Left lung (tissue), 14 donors: ENCODE measurements at places on chromosomes 5 and 9.
A peak's percentile ranks its signal among the peaks of the same experiment; 100 is the strongest.

DNA sequence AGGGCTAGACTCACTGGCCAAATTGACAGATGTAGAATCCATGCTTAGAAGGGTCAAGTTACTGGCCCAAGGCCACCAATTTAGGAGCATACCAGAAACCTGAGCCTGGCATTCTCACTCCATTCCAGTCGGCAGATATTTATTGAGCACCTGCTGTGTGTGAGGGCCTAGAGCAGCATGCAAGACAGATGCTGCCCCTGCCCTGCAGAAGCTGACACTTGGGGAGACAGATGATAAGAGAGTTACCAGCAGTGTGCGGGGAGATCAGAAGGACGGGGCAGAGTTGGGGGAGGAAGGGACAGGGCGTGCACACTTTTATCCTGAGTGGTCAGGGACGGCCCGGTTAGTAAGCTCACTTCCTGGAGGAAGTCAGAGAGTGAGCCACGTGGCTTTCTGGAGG, 111.5 kb upstream of the RAPGEF1 start:
- no peak for DNase-seq

DNA sequence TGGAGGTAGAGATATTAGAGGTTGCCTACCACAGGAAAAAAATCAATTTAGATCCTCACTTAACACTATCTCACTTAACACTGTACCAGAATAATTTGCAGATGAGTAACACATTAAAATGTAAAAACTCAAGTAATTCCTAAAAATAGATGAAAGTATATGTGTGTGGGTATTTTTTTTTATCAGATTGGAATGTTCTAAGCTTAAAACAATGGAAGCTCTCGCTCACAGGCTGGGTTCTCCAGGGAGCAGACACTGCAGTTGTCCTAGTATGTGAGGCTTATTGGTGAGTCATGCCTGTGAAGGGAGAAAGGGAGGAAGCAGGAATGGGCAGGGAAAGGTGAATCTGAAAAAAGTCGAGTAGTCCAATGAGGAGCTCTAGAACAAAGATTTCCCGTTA, 181.3 kb upstream of the ZNF608 start:
- no peak for DNase-seq

- no peak for DNase-seq
Observed at GRCh38 chr5:27266184-27266583, 227.8 kb upstream of the CDH9 start.

DNA sequence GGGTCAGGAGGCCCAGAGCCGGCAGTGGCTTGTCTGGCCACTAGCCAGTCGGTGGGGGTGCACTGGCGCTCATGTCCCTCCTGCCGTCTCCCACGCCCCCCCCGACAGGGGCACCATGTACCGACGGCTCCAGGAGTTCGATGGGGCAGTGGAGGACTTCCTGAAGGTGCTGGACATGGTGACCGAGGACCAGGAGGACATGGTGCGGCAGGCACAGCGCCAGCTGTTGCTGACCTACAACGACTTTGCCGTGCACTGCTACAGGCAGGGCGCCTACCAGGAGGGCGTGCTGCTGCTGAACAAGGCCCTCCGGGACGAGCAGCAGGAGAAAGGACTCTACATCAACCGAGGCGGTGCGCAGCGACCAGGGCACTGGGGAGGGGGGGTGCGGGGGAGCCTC, 8.1 kb downstream of the TTC16 start:
- no peak for DNase-seq

DNA sequence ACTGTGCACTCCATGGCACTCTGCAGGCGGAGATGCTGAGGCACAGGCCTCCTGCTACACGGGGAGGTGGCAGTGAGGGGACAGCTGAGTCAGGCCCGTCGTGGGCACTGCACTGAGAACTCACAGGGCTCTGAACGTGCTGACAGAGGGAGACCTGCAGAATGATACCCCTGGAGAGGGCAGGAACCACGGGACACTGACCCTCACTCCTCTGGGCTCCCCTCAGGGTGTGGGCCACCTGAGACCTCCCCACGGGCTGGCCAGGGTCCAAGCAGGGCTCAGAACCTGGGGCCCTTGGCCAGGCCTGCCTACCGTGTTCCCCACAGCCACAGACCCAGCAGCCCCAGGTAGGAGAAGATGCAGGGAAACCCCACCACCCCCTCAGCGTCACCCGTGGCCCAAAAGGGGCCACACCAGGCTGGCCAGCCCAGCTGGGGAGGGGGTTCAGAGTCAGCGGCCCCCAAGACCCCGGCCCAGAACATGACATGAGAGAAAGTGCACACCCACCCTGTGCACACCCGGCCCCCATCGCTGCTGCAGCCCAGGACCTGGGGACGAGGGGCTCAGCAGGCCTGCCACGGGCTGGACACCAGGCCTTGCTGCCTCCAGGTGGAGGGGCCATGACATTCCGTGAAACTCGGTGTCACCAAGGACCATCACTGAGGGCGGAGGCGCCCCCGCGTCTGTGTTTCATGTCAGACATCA, 30.9 kb downstream of the GLT6D1 start:
- no peak for DNase-seq

DNA sequence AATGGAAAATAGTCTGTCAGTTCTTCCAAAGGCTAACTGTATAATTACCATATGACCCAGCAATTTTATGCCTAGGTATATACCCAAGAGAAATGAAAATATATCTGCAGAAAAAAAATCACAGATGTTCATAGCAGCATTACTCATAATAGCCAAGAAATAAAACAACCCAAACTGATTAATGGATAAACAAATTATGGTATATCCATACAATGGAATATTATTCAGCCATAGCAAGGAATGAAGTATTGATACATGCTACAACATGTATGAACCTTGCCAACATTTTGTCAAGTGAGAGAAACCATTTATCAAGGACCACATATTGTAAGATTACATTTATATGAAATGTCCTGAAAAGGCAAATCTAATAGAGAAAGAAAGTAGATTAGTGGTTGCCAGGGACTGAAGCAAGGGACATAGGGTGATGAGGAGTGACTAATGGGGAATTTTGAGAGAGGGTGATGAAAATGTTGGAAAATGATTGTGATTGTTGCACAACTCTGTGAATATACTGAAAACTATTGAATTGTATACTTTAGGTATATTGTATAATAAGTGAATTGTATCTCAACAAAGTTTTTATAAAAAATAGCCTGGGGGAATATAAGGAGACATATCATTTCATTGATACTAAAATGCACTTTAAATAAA, 114.4 kb downstream of the PBX3 start:
- DNase-seq, result no peak

GRCh38 chr5:120528609-120529008, 64.5 kb downstream of the PRR16 start:
- DNase-seq, result no peak

GRCh38 chr9:133057006-133057405, 4.8 kb upstream of the CEL start:
- peak; percentile 65 for DNase-seq

DNA sequence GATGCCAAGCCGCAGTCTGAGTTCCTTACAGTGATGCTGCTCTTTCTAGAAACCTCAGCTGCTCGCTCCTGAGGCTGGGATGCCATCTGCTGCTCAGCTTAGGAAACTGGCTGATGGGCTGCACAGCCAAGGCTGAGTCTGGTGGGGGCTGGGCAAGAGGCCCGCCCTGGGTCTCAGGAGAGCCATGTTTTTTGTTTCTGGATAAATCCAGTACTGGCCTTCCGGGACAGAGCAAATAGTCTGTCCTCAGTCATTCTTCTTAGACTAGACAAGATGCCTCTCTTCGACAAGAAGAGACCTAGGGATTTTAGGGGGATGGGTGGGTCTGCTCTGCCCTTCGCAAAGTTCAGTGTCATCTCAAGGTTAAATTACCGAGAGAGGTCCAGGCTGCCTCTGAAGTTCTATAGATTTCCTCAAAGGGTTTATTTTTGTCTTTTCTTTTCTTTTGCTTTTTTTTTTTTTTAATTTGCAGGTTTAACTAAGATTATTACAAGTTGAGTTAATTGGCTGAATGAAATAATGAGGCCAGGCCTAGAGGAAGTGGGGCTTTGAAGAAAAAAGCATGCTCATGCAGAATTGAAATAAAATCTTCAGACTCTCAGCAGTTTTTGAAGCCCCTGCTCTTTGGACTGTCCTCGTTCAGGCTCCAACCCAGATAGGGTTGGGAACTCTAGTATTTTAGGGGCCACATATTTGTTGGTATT, 30.6 kb upstream of the MATR3 start:
- DNase-seq, result peak; percentile 86

DNA sequence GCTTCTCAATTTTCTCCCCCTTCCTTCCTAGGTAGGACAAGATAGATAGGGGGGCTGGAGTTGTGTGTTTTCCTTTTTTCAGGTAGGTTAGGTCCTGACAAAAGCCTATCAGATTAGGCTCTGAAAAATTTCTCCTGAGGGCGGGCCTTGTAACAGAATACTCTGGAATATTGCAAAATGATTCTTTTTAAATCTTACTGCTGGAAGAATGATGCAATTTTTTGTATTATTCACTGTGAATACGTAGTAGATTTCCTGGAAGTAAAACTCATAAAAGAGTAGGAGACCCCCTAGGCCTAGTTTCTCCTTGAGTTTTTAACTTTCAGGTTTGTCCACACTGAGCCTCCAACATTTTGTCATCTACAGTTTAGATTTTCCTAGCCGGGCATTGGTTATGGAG, 1701.8 kb downstream of the EFNA5 start:
- no peak for DNase-seq

GRCh38 chr5:134552301-134552700, 26.8 kb downstream of the JADE2 start:
- no peak for DNase-seq

- DNase-seq, result no peak
Observed at GRCh38 chr5:168296682-168297081, 5.2 kb downstream of the WWC1 start.

DNA sequence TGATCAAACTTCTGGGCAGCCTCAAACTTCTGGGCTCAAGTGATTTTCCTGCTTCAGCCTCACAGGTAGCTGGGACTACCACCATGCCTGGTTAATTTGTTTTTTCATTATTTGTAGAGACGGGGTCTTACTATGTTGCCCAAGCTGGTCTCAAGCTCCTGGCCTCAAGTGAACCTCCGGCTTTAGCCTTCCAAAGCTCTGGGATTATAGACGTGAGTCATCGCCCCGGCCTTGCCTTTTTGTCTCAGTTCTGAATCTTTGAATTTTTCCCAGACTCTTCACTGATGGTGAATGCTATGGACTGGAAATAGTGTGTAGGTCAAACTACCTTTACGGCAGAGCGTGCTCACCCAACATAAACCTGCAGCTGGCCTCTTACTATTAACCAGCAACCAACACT, 32.3 kb upstream of the EGFLAM start:
- DNase-seq, result no peak

GRCh38 chr9:136826188-136826541, 16.1 kb upstream of the AJM1 start:
- no peak for DNase-seq

DNA sequence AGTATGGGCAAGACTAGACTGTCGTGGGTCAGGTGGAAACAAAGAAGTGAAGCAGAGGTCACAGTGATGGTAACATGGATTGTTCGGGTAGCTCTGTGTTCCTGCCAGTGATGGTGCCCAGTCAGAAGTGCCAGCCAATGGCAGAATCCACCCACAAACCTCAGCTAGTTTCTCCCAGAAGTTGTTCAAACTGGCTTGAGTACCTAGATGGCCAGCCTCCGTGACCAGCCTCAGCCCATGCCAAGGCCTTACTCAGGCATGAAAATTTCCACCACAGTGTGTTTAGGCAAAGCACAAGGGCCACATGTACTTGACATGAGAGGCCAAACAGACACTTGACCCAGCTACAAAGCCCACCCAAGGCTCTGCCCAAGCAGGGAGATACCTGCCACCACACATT, 19.4 kb upstream of the BTNL9 start:
- DNase-seq, result no peak

DNA sequence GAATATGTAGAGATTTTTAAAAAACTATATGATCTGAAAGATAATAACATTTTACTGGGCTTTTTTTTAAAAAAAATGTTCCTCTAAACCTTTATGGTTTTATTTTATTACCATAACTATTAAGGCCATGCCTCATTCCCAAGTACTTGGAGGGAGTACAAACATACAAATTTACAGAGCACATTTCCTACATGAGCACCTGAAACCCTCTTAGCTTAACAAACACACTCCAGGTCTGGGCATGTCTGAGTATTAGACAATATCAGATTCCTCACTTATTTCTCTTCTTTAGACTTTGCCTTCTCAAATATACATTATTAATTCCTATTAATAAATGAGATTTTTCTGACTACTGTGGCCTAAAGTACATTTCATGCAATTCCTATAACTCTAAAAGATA, 319.2 kb downstream of the SLCO4C1 start:
- no peak for DNase-seq

GRCh38 chr5:137831105-137831504, 36.6 kb upstream of the MYOT start:
- no peak for DNase-seq

- DNase-seq, result no peak
Observed at GRCh38 chr5:92976156-92976555, 604.9 kb downstream of the NR2F1-AS1 start.

DNA sequence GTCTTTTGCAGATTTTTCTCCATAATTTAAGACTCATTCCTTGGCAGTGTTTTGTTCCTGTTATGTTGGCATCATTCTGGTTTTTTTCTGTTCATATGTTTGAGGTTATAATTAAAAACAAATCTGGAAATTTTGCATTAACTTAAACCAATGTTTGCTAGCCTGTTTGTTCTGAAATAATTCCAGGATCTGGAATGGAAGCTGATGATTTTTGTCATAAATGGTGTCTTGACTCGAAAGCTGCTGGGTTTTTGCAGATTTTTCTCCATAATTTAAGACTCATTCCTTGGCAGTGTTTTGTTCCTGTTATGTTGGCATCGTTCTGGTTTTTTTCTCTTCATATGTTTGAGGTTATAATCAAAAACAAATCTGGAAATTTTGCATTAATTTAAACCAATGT, 318.7 kb upstream of the IRX4 start:
- no peak for DNase-seq
